ENCODE measurements at places on chromosomes 1 and 21. TPM values are rescaled to one million over a fixed set of nuclear protein-coding genes. Genes with fewer than 3 reads are reported as not detected.

DNA sequence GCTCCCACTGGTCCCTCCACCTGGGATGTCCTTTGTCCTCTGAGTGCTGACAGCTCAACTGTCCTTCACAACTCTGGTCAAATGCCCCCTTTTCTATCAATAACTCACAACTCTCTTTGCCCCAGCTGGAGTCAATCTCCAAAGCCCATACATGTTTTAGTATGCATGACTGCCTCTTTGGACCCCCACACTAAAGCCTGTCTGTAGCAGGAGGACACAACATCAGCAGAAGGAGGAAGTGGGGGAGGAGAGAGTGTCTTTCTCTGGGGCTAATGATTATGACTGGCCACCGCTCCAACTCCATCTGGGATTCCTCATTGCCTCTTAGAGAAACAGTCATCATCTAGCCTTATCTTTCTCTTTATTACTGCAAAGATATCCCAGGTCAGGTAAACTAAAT is 186.6 kb upstream of the FGGY start:
- DNase-seq, result no peak

DNA sequence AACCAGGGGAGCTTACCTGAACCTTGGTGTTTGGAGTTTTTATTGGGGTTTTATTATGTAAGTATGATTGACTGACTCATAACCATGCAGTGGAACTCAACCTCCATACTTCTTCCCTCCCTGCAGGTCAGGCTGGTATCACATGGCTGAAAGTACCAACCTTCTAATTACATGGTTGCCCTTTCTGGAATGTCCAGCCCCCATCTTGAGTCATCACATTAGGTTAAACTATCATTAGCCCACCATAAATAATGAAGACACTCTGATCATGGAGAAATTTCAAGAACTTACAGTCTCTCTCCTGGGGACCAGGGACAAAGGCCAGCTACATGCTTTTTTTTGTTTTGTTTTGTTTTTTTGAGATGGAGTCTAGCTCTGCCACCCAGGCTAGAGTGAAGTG is 19.2 kb upstream of the DPH5 start:
- DNase-seq, result no peak

DNA sequence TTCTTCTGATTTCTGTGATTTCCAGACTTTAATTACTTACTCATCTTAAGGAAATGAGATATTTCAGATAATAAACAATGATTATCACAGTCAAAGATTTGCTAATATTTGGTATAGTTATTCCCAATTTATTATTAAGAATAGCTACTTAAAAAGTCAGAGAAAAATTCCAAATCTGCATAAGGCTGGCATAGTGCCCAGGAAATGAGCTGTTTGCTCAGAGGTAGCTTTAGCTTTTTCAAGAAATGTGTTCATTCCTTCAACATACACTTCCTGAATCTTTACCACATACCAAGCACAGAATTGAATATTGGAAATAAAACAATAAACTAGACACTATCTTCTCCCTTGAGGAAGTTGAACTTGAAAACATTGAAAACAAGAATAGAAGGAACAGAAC is 44.3 kb upstream of the KCNK1 start:
- no peak for DNase-seq

GRCh38 chr1:200081969-200082245 is 54.4 kb downstream of the NR5A2 start:
- DNase-seq, result no peak

DNA sequence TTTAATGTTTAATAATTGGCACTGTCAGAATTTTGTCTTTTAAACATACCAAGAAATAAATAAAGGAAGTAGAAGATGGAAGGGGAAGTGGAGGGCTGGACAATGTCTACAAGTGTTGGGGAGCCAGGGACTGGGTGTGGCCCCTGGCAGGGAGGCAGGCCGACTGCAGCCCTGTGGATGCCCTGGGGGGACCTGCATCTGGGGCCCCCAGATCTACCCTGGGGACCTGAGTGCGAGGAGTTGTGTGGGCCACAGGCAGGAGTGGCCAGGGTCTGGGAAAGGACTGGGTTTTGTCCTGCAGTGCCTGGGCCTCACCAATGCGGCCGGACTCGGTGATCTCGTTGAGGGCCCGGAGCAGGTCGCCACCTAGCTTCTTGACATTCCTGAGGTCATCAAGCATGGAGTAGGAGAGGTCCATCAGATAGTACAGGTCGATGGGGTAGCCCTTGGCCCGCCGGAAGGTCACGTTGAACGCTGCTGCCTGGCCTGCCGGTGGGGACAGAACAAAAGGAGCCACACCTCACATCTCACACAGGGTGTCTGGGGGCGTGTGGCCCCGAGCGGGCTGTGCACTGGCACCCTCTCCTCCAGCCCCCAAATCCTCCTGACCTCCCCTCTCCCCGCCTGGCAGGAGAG is 17.5 kb downstream of the ITGB2 start:
- DNase-seq, result no peak

- DNase-seq, result no peak
Measured at GRCh38 chr1:61674221-61674620, 50.7 kb downstream of the TM2D1 start.

DNA sequence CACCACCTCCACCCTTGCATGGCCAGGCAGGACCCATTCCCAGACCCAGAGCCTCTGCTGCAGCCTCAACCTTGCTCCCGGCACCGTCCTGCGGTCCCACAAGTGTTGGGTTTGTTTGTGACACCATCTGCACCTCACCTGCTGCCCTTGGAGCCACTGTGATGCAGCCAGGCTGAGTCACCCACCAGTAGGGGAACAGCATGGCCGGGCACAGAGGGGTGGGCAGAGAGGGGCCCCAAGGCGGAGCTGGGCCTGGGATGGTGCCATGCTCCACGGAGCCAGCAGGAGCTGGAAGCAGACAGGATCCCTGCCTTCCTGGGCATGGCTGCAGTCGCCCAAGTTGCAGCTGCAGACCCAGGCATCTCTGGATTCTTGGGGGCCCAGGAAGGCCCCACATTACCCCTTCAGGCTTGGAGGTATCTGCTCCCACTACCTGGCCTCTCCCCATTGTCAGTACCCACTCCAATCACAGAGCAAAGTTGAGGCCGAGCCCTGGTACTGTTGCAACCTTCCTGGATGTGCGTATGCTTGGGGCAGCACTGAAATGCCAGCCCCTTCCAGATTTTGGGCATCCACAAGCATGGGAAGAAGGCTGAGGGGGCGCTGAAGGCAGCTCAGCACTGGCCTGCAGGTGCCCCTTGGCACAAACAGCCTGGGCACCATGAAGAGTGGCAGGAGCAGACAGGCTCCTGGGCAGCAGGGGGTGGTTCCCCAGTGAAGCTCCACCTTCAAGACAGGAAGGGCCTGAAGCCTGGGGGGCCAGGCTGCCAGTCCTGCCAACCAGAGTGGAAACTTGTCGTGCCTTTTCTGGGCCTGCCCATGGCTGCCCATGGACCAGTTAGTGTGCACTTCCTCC is 172.8 kb downstream of the MATN1 start:
- DNase-seq, result peak; percentile 83

DNA sequence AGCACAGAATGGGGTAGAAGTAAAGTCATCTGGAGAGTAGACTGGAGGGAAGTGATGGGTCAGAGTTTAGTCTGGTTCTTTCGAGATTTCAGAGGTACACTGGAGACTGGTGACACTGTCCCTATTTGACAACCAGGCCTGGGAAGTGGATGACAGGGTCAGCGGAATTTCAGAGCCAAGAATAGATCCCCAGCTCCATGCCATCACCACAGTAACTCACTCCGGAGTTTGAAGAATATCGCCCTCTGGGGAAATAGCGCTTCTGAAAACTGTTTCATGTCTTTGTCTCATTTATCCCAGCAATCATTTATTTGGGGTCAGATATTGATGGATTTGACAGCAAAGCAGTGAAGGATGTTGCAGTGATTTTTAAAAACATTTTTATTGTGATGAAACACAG is 7.6 kb upstream of the NFASC start:
- DNase-seq, result no peak

- no peak for DNase-seq
Measured at GRCh38 chr21:33884376-33885171, 31.0 kb downstream of the ATP5PO start.

GRCh38 chr21:46264690-46265144 is 20.7 kb downstream of the MCM3AP start:
- DNase-seq, result no peak

- no peak for DNase-seq
Measured at GRCh38 chr1:178417858-178418257, 78.9 kb downstream of the CLEC20A start.

DNA sequence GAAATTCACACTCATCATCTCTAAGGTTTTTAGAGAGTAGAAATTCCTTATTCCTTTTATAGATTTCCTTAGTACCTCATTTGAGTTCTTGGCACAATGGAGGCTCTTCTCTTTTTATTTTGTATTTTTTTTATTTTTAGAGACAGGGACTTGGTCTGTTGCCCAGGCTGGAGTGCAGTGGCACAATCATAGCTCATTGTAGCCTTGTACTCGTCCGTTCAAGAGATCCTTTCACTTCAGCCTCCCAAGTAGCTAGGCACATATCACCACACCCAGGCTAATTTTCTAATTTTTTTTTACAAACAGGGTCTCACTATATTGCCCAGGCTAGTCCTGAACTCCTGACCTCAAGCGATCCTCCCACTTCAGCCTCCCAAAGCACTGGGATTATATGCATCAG is 29.6 kb downstream of the RGL1 start:
- DNase-seq, result no peak

- no peak for DNase-seq
Measured at GRCh38 chr1:109897259-109897955, 13.2 kb upstream of the CSF1 start.

- no peak for DNase-seq
Measured at GRCh38 chr1:180154003-180154324, 705 bp upstream of the QSOX1 start.

DNA sequence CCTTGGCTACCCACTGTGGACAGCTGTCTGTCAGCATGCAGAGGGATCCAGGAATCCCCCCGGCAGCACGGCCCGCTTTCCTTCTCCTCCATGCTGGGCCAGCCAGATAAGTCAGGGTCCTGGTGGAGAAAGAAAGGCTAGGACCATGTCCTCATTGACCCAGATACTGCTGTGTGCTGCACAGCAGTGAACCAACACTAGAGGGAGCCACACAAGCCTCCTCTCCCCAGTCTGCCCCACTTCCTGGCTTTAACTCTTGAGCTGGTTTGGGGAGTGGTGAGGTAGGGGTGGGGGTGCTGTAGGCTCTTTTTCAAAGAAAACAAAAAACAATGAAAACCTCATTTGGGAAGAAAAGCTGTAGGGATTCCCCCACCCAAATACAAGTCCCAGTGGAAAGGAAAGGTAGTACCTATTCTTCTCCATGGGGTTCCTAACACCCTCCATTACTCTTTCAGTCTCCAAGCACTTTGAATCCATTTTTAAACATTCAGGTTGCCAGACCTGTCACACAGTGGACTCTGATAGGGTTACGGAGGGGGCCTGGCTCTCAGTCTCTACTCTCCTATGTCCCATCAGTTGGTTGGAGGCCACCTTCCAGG is 84.9 kb upstream of the CD1D start:
- DNase-seq, result no peak

DNA sequence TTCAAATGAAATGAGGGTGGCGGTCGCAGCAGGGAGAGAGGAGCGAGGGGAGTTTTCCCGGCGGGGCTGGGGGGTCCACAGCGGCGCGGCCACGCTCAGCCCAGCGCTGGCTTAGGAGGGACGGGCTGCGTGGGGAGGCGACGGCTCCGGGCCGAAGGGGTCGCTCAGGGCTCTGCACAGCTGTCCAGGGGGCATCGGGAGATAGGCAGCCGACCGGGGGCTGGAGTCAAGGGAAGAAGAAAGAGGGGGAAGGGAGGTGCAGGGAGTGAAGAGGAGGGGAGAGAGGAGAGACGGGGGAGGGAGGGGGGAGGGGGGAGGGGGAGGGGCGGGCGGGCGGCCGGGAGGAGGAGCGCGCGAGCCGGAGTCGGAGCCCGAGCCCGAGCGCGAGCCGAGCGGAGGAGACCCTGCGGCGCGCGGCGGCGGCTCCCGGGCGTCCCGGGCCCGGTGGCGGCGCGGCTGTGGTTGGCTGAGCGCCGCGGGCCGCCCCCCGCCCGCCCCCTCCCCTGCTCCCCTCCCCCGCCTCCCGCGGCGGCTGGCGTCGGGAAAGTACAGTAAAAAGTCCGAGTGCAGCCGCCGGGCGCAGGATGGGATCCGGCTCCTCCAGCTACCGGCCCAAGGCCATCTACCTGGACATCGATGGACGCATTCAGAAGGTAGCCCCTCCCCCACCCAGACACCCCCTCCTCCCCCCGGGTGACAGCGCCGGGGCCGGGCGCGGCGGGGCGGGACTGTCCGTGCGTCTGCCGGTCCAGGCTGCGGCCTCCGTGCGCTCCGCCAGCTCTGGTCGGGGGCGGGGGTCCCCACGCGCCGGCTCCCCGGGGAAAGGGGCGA is at the start of gene PDE9A:
Gene PDE9A, plus strand, starts transcription at position 391 of the 831 bp plus-strand sequence. Its CDS starts 194 bp downstream, at position 585.
- no peak for DNase-seq

GRCh38 chr1:8889103-8889846 is 10.8 kb upstream of the ENO1 start:
- no peak for DNase-seq

DNA sequence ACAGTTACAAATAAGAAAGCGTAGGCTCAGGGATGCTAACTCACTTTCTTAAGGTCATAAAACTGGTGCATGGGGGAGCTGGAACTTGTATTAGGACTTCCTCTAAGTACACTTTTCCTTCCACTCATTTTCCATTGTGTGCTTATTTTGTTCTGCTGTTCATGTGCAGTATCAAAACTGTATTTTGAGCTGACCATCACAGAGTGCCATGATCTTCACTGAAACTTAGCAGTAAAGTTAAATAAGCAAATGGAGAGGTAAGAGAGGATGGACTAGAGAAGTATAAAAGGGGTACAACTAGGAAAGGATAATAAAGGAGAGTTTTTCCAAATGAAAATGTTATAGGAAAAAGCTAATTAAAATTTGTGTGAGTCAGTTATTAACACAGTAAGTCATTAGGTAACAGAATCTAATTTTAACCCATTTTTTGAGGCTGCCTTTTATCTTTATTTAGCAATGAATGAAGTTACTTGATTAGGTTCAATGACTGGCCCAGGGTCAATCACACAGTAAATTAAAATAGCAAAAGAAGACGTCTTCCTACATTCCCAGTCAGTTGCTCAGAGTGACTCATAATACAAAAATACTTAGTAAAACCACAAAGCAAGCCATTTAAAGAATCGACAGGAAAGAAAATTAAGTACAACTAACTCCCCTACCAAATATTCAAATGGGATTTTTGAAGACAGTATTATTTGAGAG is 165.8 kb upstream of the C1orf105 start:
- DNase-seq, result no peak

The EDEM3 gene
- total RNA-seq, result 34.7 TPM

The OLIG2 gene
- 0.56 TPM for total RNA-seq

The IL6R gene
- 12.4 TPM for total RNA-seq

The SLC45A3 gene
- total RNA-seq, result 1.6 TPM

The DNAH14 gene
- 15.4 TPM for total RNA-seq

The C1orf185 gene
- not detected for total RNA-seq

Measured in osteocyte (in vitro differentiated cells).